ENCODE measurements at places on chromosomes 11 and 22.

GRCh38 chr11:66068154-66068821 is 1.8 kb upstream of the PACS1 start:
- peak; percentile 87 for DNase-seq

GRCh38 chr11:33907421-33907820 is 15.5 kb upstream of the LMO2 start:
- DNase-seq = no peak

DNA sequence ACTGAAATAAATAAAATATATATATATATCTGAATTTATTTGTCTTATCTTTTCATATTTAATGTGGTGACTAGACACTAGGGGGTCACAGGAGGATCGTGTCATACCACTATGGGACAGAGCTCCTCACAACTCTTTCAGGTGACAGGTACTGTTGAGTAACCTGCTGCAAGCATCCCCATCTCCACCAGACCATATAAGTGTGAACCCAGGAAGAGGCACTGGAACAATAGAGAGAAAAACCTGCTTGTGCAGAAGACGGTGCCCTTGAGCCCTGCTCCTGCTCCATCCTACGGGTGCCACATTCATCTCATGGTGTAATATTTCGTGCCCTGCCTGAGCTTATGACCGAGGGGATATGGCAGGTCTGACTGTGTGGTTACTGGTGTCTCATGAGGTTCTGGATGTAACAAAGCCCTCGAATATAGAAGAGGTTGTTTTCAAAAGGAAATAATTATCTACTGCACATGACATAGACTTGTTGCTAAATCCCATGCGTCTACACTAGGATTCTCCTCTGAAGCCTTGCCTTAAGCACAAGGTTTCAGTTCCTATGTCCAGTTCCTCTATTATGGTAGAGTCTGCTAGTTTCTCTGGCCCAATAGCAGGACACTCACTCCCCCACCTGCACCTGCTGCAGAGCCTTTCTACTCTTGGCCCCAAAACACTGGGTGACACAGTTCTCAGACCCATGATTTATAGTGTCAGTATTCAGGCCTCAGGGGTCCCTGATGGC is 70.4 kb downstream of the GGTLC2 start:
- DNase-seq = no peak

GRCh38 chr11:109123816-109124787 is 297.9 kb upstream of the C11orf87 start:
- no peak for DNase-seq

DNA sequence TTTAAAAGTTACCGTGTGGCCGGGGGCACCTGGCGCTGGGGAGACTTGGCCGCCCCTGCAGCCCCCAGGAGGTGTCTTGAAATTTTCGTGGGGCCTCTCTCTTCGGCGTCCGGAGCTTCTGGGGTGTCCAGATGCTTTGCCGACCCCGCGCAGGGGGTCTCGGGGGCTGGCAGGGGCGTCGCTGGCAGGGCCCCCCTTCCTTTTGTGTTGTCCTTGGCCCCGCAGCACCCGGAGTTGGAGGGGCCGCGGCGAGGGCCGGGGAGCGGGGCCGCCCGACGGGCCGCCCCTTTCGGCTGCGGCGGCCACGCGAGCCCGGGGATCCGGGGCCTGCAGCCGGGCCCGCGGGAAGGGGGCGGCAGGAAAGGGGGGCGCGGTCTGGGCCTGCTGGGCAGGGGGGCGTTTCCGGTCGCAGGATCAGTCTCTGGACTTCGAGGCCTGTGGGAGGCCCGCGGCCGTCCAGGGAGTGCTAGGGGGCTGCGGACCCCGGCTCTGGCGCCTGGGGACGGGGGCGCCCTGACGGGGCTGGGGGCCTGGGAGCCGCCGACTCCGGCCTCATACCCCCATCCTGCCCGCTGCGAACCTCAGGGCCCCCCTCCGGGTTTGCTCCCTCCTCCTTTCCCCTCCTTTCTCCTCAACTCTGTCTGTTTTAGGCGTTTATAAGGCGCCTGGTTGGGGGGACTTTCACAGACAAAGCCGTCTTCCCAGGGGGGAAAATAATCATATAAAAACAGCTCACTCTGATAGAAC is 869 bp downstream of the ZC3H7B start:
- peak; percentile 53 for DNase-seq

- DNase-seq = no peak
Observed at GRCh38 chr11:38937709-38938108, 2339.7 kb upstream of the RAG2 start.
